ENCODE measurements at places on chromosomes 12 and 14.

GRCh38 chr14:38208618-38209562 lies 1.2 kb downstream of the SSTR1 start:
- no peak for DNase-seq

DNA sequence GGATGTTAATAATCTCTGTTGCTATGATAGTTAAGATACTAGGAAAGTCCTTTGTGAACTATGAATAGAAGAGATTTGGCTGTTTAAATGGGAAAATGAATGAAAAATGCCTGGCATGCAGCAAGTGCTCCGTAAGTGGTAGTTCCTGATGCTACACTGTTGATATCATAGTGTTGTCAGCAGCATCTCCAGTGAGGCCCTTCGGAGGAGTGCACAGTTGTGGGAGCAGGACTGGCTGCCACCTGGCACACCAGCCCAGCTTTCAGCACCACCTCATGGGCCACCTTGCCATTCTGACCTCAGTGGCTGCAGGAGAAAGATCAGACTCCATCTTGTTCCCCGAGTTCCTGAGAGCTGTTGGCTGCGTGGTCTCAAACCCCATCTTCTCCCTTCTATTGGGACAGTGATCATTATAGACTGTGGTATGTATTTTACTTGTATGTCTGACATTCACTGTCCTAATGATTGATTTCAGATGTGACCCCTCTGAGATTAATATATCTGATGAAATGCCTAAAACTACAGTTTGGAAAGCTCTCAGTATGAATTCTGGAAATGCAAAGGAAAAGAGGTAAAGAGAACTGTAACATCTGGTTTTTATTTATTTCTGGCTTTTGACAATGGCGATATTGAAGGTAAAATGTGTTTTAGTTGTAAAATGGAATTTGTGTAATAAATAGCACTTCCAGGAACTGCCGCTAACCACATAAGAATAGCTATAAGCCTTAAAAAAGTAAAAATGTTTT lies 80.9 kb downstream of the SLC4A8 start:
- no peak for DNase-seq

- DNase-seq, result no peak
These were observed 39.0 kb downstream of the RNF34 start for GRCh38 chr12:121438905-121439304.

DNA sequence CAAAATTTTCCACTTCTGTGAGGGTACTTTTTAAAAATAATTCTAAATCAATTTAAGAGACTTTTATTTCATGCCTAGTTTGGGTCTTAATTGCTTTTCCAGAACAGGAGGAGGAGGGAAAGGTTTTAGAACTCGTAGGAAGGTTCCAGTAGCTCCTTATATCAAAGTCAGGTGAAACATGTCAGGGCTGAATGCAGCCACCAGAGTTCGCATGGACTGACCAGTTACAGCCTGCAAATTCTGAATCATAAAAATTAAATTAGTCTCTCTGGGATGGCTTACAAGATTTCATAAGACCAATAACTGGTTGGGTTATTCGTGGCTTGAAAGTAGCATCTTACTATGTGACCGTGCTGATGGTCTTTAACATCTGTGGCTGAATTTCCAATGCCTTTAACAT lies 397 bp downstream of the BDKRB1 start:
- DNase-seq, result no peak

DNA sequence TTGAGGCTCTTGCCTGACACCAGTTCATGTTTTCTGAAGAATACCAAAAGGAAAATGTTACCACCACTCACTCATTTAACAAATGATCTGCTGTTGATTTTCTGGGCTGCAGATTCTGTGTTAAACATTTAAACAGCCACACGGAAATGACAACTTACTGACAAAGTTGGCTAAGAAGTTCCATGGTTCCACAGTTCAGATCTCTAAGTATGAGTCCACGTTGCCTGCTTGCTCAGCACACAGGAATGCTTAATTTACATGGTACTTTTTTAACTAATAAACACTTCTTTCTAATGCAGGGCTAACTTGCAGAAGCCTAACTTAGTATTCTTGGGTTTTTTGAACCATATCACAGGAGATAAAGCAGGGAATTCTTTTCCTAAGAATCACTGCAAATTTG lies 34.7 kb downstream of the PTGER2 start:
- no peak for DNase-seq

- no peak for DNase-seq
These were observed 141.2 kb downstream of the MED13L start for GRCh38 chr12:116136340-116136739.

GRCh38 chr12:101707131-101707782 lies 9.8 kb downstream of the CHPT1 start:
- no peak for DNase-seq

- DNase-seq, result no peak
These were observed 91.8 kb downstream of the EML1 start for GRCh38 chr14:99884834-99885648.

DNA sequence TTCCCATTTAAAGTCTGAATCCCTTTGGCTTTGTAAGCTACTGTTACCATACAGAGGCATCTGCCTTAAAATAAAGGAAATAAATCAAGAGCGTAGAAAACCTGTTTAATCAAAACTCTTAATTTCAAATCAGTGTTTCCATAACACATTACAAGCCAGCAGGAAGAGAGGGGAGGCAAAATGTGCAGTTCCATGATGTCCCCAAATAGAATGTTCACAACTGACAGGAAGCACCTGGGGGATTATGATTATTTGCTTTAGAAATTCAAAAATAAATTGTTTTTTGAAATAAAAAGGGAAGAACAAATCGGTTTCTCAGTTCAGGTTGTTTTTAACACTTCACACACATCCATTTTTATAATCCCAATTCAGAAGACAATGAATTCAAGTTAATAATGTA lies 21.4 kb downstream of the SOCS2 start:
- DNase-seq, result no peak

DNA sequence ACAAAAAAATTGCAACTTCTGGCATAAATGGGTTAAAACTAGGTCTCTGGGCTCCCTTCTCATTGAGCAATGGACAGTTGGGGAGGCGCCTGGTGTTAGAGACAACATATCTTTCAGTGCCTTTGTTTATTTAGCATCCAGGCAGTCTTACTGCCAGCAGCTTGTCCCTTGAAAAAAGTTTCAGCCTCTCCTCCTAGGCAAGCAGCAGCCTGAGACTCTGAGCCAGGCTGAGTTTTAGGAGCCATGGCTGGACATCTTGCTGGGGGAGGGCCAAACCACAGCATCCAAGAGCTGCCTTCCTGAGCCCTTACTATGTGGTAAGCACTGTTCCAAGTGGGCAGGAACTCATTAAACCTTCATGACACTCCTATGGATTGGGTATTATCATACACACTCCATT lies 10.1 kb upstream of the JDP2 start:
- DNase-seq, result no peak

- DNase-seq, result no peak
These were observed 37.8 kb downstream of the PROX2 start for GRCh38 chr14:74838166-74838565.

DNA sequence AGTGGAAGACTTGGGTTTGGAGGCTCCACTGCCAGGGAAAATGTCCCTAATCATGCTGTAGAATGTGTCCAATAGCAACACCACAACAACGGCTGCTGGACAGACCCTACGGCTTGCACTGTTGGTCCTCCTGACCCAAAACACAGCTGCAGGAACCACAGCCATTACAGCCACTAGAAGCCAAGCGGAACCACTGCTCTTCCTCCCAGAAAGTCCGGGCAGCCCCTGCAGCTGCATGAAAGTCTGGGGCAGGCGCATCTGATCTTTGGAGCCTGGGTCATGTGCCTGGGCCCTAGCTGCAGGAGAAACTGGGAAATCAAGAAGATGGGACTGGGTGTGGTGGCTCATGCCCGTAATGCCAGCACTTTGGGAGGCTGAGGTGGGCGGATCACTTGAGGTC lies 124.7 kb upstream of the METAP2 start:
- no peak for DNase-seq

DNA sequence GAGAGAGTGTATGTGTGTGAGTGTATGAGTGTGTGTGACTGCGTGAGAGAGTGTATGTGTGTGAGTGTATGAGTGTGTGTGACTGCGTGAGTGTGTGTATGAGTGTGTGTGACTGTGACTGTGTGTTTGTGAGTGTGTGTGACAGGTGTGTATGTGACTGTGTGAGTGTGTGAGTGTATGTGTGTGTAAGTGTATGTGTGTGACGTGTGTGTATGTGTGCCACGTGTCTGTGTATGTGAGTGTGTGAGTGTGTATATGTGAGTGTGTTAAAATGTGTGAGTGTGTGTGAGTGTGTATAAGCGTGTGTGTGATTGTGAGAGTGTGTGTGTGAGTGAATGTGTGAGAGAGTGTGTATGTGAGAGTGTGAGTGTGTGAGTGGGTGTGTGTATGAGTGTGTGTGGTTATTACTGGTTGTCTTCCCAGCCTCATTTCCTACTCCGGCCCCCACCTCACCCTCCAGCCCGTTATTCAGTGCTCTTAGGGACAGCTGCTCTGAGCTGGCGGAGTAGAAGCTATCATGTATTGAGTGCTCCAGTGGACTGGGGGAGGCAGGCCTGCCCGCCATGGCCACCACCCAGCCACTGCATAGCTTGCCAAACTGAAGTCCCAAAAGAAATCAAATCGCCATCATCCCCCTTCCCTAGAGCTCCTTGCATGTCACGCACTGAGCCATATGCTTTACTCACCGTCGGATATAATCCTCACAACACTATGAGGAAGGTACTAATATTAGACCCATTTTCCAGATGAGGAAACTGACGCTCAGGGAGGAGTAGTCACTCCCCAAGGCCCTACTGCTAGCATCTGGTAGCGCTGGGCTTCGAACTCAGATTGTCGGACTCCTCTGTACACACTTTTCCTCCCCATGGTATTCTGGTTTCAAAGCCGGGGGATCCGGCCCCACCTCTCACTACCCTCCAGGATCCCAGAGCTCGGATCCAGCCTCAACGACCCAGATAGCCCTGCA lies 10.3 kb upstream of the MYL2 start:
- no peak for DNase-seq

DNA sequence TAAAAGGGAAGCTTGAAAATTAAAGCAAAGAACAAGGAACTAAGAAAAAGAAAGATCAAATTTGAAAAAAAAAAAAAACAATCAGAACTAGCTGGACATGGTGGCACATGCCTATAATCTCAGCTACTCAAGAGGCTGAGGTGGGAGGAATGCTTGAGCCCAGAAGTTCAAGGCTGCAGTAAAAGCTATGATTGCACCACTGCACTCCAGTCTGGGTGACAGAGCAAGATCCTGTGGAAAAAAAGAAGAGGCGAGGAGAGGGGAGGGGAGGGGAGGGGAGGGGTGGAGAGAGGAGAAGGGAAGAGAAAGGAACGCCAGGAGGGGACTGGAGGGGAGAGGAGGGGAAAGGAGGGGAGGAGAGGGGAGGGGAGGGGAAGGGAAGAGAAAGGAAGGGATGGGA lies 43.0 kb downstream of the EEA1 start:
- DNase-seq, result no peak

DNA sequence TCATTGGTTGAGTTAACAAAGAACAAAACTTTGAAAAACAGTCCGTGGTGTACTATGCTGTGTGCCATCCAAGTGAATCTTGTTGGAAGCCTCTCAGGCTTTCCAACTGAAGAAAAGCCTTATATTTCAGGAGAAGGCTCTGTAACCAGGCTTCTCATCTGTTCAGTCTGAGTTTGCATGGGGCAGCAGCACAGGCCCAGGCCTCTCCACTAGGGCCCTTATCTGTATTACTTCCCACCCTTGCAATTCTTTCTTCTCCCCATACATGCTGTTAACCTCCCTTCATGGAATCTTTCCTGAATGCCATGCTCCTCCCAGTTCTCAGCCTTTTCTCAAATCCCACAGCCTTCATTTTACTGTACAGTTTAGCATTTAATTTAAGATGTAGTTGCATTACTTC lies 28.3 kb downstream of the FRMD6 start:
- DNase-seq, result no peak

- no peak for DNase-seq
These were observed 990 bp downstream of the FERMT2 start for GRCh38 chr14:52949711-52950409.

DNA sequence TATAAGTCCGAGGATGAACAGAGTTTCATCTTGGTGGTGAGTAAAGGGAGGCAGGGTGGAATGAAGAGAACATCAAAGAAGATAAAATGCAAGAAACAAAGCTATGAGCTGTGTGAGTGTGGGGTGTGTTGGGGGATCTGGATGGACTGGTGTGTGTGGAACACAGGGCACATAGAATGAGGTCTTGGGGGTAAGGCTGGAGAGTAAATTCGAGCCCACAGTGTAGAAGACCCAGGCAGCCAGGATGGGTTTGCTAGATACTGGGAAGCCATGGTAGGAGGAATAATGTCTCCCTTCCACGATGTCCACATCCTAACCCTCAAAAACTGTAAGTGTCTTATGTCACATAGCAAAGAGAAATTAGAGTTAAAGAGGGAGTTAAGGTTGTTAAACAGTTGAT lies 6.8 kb downstream of the KCNMB4 start:
- DNase-seq, result no peak

DNA sequence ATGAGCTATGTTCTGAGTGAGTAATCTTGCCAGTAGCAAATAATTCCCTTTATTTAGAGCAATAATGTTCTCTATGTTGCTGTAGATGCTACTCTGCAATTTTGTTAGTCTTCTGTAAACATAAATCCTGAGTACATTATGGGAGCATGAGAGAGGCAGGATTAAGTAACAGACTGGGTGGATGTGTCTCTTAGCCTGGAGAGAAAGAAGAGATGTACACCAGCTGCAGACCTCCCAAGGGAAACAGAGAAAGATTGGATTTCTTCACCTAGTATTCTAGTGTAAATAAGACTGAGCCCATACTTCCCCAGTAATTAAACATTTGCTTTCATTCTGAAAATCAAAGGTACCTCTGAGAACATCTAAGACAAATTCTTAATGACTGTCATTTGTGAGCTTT lies 564.0 kb downstream of the TRHDE start:
- DNase-seq, result no peak

All from stimulated activated CD8-positive, alpha-beta memory T cell treated with anti-CD3 and anti-CD28 coated beads, Interleukin-7, amount 100 ng/mL, for 24 hours (primary cell).